Hypothalamus (tissue), 51 donors: ENCODE measurements at places on chromosomes 6 and 20.

GRCh38 chr6:30804333-30804732 is 60.0 kb upstream of the IER3 start:
- DNase-seq = no peak

GRCh38 chr6:35014341-35014740 is 125.3 kb downstream of the ANKS1A start:
- DNase-seq = peak; percentile 50

DNA sequence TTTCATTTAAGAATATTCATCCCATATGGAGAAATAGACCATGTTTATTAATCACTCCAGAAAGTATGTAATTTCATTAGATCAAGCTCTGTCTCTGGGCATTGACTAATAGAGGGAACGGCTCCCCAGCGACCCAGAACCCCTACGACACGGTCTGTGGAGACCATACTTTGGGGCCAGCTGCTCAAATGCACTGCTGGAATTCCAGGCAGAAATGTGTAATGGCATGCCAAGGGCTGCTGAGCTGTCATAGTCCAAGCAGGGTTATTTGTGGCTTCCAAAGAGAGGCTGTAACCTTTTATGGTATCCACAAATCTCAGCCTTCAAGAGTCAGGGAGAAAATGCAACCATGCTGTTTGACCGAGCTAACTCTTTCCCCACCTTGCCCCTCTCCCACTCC is 755.8 kb downstream of the DHX35 start:
- no peak for DNase-seq

DNA sequence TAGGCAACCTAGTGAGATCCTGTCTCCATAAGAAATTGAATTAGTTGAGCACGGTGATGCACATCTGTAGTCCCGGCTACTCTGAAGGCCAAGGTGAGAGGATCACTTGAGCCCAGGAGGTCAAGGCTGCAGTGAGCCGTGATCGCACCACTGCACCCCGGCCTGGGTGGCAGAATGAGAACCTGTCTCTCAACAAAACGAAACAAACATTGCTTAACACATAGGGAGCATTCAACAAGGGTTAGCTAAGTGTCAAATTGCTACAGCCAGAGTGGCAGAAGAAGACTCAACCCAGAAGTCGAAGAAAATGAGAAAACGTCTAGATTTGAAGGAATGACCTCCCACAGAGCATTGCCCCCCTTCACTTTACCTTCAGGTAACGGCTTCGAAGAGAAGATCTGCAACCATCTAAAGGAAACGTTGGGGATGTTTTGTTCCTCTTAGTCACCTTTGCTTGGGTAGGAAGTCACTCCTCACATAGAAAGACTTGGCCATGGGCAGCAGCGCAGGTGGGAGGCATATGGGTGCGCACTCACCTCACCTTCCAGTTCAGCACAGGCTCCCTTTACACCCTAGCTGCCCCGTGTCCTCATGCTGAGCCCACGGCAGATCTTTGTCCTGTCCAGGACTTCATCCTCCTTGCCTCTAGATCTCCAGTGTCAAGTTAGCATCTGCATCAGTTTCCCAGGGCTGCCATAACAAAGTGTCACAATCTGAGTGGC is 63.7 kb upstream of the SHLD1 start:
- DNase-seq = no peak

DNA sequence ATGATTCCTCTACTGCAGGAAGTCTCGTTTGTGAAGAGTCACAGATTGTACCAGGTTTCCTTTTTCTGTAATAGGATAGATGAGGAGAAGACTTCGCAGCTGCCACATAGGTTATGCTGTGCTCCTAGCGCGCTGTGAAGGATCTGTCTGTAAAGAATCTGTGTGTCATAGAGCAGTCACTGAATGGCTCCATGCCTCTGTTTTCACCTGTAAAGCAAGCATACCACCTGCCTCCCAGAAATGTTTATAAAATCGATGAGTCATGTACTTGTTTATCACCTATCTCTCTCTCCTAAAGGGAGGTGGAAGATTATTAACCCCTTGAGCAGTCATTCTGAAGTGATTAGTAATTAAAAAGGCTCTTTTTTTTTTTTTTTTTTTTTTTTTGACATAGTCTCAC is 86.6 kb downstream of the TFAP2B start:
- DNase-seq = no peak

- no peak for DNase-seq
These were observed 194.7 kb upstream of the SOX4 start for GRCh38 chr6:21398741-21399325.

- no peak for DNase-seq
These were observed 36.0 kb upstream of the MTRF1L start for GRCh38 chr6:153038378-153039057.

GRCh38 chr6:2730353-2731107 is 20.2 kb downstream of the MYLK4 start:
- DNase-seq = no peak

- no peak for DNase-seq
These were observed 250.7 kb upstream of the FAM83B start for GRCh38 chr6:54595844-54596243.

DNA sequence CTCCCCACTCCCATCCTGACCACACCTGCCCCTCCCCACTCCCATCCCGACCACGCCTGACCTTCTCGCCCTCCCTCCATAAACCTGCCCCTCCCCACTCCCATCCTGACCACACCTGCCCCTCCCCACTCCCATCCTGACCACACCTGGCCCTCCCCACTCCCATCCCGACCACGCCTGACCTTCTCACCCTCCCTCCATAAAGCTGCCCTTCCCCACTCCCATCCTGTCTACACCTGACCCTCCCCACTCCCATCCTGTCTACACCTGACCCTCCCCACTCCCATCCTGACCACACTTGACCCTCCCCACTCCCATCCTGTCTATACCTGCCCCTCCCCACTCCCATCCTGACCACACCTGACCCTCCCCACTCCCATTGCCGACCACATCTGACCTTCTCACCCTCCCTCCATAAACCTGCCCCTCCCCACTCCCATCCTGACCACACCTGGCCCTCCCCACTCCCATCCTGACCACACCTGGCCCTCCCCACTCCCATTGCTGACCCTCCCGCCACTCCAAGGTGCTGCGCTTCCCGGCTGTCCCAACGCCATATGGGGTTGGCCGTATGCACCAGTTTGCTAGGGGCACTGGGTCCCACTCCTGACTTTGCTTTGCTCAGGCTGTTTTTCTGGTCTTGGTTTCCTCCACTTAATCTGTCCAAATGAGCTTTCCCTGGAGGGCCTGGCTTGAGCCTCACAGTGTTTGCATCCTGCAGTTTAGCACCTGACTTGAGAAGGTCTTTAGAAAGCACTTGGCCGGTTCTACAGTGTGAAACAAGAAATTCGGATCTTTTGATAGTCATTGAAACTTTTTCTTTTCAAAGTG is 2.9 kb downstream of the KIF25 start:
- no peak for DNase-seq

GRCh38 chr20:41617059-41617901 is 897 bp downstream of the CHD6 start:
- peak; percentile 9 for DNase-seq

GRCh38 chr20:7085467-7085866 is 318.0 kb downstream of the BMP2 start:
- DNase-seq = no peak

DNA sequence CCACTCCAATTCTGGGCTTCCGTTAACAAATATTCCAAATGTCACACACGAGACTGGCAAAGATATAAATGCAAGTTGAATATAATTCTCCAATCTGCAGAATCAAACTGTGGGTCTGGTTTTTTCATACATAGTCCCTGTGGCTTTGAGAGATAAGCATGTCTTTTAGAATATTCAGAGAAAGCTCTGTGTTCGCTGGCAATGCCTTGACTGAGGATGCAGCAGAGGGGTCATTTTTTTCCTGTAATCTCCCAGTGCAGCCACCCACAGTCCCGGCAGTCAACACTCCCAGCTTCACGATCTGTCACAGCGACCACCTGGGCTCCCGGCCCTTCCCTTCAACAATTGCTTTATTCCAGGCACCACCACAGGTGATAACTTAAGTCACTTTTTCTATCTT is 30.5 kb downstream of the MUC22 start:
- no peak for DNase-seq

DNA sequence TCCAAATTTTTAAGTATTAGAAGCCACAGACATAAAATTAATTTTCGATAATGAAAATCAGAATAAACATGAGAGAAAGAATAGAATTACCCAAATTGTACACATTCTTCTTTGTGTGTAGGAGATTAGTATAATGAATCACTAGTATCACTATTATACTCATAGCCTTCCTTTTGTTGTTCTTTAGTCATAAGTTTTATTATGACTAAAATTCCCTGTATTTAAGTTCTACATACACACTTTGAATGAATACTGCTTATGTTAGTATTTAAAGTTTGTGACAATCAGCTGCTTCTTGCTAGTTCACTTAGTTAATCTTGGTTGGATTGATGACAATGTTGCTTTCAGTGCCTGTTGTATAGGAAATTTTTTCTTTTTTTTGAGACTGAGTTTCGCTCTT is 72.7 kb downstream of the CCDC170 start:
- DNase-seq = no peak

GRCh38 chr6:150894935-150895552 is 29.5 kb downstream of the MTHFD1L start:
- no peak for DNase-seq

GRCh38 chr6:71220466-71220865 is 68.1 kb upstream of the OGFRL1 start:
- DNase-seq = no peak

DNA sequence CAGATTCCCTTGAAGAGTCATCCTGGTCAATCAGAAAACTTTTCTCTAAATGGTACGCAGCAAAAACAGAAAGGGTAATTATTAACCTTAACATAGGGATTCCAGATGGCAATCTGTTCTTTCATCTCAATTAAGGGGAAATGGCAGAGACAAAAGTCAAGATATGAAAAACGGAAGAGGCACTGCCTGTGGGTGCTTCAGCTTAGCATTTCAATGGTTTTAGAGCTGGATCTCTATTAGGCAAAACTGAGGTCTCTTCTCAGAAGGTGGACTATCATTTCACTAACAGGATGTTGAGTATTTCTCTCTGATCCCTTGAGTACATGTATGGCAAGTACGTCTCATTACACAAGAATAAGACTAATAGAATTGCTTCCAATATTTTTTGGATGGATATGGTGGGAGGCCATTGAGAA is 296.9 kb downstream of the HIVEP2 start:
- no peak for DNase-seq

GRCh38 chr6:139126255-139126654 is 8.6 kb upstream of the HECA start:
- DNase-seq = no peak

- no peak for DNase-seq
These were observed 462.5 kb upstream of the BTBD3 start for GRCh38 chr20:11454966-11455799.

GRCh38 chr20:29123861-29124260 is 2133.6 kb upstream of the DEFB115 start:
- no peak for DNase-seq

- DNase-seq = no peak
These were observed 625.9 kb upstream of the EPHA7 start for GRCh38 chr6:94045099-94045829.

DNA sequence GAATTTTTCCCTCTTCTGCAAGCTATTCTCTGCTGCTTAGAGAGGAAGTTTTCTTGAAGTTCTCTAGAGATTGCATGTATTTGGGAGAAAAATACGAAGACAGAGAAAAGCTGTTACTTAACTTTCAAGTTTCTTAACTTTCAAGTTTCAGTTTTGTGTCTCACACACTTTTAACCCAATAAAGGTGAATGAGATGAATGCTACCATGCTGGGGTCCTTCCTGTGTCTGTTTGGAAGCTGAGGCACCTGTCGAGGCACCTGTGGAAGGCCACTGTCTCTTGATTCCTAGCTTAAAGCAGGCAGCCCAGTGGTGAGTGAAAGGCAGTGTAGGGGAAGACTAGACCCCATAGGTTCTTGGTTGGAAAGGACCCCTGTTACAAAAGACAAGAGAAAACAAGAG is 372.8 kb upstream of the JARID2 start:
- DNase-seq = no peak

DNA sequence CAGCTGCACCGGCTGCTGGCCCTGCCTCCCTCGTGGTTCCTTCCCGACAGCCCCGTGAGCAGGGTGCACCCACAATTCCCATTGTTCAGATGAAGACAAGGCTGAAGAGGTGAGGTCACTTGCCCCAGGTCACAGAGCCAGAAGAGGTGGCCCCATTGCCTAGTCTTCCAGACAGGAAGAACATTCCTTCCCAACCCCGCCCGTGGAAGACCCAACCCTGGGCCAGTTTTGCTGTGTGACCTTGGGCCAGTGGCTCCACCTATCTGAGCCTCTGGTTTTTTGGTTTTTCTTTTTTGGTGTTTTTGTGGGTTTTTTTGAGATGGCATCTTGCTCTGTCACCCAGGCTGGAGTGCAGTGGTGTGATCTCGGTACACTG is 61.7 kb downstream of the RIPOR3 start:
- DNase-seq = no peak

DNA sequence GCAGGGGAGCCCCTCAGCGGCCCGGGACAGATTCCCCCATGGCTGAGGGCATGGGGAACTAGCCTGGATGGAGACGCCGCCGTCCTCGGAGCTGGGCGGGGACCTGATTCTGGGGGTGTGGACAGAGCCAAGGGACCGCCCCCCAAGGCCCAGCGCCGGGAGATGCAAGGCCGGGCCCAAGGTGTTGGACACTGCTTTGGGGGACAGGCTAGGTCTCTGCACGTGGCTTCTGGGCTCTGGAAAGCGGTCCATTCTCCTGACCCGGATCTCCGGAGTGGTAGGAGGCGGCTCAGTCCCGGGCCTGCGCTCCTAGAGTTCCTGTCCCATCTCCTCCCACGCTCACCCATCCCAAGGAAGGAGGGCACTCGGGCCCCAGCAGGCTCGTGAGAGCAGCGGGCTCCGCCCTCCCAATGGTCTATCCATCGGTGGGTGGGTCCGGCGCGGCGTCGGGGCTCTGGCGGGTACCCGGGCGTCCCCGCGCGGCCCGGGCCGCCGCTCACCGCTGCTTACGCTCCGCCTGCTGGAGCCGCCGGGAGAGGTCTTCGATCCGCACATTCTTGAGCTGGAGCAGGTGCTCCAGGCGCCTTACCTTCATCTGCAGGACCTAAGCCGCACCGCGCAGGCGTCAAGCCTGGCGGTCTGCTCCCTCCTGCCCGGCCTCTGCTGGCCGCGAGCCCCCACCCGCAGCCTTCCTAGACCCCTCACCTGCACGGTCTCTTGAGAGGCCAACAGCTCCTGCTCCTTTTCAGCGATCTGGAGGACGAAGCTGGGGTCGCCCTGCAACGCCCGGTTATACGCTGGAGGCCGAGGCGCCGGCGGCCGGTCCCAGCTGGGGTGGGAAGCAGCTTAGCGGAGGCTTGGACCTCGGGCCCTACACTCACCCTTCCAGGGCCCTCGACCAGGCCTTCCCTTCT is 3.3 kb downstream of the SPEF1 start:
- DNase-seq = no peak
